ENCODE measurements at places on chromosomes 16 and 17. TPM values are rescaled to one million over a fixed set of nuclear protein-coding genes. Genes with fewer than 3 reads are reported as not detected.

DNA sequence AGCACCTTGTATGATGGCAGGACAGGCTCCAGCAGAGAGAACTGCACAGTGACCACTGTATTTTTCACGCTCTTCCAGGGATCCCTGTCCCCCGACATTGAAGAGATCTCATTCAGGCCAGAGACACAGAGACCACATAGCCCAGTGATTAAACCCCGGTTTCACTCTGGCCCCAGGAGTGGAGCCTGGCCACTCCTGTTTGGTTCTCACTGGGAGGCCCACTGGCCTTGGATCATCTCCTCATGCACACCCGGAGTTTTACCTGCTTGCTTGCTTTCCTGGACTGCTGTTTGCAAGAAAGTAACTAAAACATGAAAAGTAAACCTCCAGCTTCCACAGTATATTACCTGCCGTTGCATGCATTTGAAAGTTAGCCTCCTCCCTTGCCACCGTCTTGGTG, 13.2 kb upstream of the CLEC18C start:
- H3K4me3 ChIP-seq = no peak overlapping the region
- H3K4me1 ChIP-seq = peaks cover 8% of the 10 kb centered on the region
- no peaks in the 10 kb centered on the region for H3K27me3 ChIP-seq
- peak; percentile 41 for DNase-seq
- H3K27ac ChIP-seq = no peak overlapping the region

- DNase-seq = peak; percentile 44
- H3K27me3 ChIP-seq = peaks cover 41% of the 10 kb centered on the region
- no peaks in the 10 kb centered on the region for H3K36me3 ChIP-seq
- H3K27ac ChIP-seq = no peak overlapping the region
Observed at GRCh38 chr17:1212946-1213345, 33.2 kb upstream of the ABR start.

DNA sequence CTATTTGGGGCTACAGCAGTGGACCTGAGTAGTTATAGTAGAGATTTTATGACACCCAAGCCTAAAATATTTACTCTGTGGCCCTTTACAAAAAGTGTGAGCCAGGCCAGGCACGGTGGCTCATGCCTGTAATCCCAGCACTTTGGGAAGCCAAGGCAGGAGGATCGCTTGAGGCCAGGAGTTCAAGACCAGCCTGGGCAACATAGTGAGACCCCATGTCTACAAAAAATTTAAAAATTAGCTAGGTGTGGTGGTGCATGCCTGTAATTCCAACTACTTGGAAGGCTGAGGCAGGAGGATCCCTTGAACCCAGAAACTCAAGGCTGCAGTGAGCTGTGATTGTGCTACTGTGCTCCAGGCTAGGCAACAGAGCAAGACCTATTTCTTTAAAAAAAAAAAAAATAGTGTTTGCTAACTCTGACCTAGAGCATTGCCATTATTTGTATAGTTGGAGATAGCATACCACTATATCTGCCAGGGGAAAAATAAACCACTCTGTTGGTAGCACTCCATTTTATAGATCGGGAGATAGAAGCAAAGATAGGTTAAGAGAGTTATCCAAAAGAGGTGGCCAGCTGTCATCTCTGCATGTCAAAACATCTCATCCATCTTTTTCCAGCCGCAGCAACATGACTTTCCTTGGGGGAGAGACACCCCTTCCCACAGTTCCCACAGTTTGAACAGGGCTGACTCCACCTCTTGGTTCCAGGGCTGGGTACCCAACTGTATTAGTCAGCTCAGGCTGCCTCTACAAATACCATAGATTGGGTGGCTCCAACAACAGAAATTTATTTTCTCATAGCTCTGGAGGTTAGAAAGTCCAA, 3.0 kb upstream of the ITPRIPL2 start:
- no peak for DNase-seq
- H3K27ac ChIP-seq = no peak overlapping the region
- H3K27me3 ChIP-seq = no peaks in the 10 kb centered on the region
- peaks cover 8% of the 10 kb centered on the region for H3K36me3 ChIP-seq

DNA sequence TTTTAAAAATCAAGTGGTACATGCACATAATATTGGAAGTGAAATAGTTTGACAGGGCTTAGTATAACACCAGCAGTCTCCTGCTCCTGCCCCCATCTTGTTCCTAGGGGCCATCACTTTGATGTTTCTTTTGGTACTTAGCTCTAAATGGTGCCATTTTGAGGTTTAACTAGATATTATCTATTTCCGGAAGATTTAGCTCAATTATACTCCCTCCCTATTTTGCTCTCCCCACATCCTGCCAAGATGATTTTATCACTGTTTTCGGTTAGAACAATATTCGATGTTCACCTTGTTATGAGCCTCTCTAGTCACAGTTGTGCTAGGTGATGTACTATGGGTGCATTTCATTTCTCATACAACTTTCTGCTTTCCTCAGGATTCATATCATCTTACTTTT, 20.0 kb upstream of the SLC35G3 start:
- H3K4me1 ChIP-seq = no peaks in the 10 kb centered on the region
- no peak overlapping the region for H3K4me3 ChIP-seq
- DNase-seq = no peak
- no peak overlapping the region for H3K27ac ChIP-seq

DNA sequence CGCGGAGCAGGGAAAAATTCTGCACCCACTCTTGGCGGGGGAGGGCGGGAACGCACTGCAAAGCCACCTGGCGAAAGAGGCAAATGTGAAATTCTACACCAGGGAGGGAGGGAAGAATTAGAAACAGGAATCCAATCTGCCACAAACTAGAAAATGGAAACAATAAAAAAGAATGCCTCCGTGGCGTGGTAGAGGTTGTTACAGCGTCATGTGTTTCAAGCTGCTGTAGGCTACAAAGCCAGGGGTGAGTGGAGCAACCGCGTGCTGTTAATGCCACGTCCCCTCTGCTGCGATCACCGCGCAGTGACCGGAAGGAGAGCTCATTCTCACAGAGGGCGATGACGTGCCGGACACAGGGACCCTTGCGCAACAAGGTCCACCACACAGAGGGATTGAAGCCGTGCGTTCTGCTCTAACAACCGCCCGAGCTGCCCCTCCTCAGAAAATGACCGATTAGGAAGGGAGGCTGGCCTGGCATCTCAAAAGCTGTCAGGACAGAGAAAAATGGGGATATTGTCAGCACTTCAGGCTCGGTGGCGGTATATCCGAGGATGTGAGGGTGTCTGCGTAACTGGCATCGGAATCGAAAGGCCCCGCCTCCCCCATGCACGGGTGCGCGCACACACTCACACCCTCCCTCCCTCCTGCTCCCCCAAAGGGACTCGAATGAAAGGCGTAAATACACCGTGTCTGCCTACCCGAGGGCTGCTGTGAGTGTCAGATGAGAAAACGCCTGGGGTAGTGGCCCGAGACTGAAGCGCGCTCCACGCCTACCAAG, 70.8 kb upstream of the TNRC6C start:
- peak overlapping the region; percentile 63 for H3K27ac ChIP-seq
- no peaks in the 10 kb centered on the region for H3K36me3 ChIP-seq
- H3K27me3 ChIP-seq = peaks cover 34% of the 10 kb centered on the region
- H3K4me3 ChIP-seq = peak overlapping the region; percentile 74
- DNase-seq = peak; percentile 95
- peaks cover 13% of the 10 kb centered on the region for H3K4me1 ChIP-seq

DNA sequence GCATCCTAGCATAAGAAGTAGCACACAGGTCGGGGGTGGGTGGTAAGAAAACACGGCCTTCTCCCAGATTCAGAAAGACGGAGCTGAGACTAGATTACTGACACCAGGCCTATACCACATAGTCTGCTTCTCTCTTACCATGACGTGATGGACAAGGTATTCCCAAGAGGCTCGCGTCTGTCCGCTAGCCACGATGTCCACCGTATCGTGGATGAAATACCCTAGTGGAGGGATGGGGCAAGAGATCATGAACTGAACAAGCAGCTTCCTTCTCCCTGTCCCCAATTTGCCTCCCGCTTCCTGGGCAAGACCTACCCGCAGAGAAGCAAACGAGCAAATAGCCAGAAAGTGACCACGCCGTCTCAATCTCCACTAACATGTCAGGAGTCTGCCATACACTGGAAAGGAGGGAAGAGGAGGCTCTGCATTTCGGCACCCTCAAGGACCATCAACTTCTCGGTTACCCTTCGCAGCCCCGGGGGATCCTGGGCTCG, 820 bp downstream of the TLCD1 start:
- peak; percentile 92 for DNase-seq
- peak overlapping the region; percentile 78 for H3K4me3 ChIP-seq
- peak overlapping the region; percentile 14 for H3K27ac ChIP-seq
- H3K36me3 ChIP-seq = peaks cover 44% of the 10 kb centered on the region
- H3K27me3 ChIP-seq = no peaks in the 10 kb centered on the region

DNA sequence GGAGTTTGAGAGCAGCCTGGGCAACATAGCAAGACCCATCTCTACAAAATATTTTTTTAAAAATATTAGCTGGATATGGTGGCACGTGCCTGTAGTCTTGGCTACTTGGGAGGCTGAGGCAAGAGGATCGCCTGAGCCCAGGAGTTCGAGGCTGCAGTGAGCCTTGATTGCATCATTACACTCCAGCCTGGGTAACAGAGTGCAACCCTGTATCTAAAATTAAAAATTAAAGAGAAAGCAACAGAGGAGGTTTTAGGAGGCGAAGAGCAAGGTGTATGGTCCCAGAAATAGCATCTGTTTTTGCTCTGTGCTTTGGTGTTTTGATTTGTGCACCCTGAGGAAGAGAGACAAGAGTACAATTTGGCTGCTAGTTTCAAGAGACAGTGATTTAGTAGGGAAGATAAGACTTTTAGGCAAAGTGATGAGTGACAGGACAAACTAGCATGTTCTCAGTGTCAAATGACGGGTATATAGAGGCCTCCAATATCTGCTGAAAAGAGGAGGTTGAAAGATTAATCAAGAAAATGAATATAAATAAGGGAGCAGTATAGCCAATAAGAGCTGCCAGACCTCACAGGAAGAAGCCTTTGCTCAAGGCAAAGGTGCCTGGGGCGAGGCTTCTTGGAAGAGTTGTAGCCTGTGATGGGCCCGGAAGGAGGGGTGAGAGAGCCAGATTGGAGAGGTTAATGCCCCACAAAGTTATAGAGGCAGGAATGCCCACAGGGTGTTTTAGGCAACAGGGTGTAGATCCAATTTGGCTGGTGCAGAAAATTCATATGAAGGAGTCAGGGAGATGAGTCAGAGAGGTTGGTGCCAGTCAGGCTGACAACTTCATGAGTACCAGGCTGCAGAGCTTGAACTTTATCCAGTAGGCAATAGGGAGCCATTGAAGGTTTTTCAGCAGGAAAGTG, 11.4 kb downstream of the HLF start:
- no peak overlapping the region for H3K4me3 ChIP-seq
- H3K4me1 ChIP-seq = peaks cover 13% of the 10 kb centered on the region
- no peak for DNase-seq
- no peaks in the 10 kb centered on the region for H3K36me3 ChIP-seq

Gene CD300LG
- total RNA-seq = not detected

GRCh38 chr16:3459401-3460090, 16.1 kb downstream of the NAA60 start:
- no peaks in the 10 kb centered on the region for H3K36me3 ChIP-seq
- peak; percentile 58 for DNase-seq
- H3K27me3 ChIP-seq = no peaks in the 10 kb centered on the region
- H3K4me1 ChIP-seq = peaks cover 20% of the 10 kb centered on the region

Gene NLRP1
- 33.0 TPM for total RNA-seq

Gene FLII
- 212 TPM for total RNA-seq

GRCh38 chr17:35312790-35313711, 60.4 kb downstream of the SLFN11 start:
- peak; percentile 90 for DNase-seq
- no peak overlapping the region for H3K4me3 ChIP-seq
- H3K27ac ChIP-seq = no peak overlapping the region
- H3K4me1 ChIP-seq = peaks cover 19% of the 10 kb centered on the region

DNA sequence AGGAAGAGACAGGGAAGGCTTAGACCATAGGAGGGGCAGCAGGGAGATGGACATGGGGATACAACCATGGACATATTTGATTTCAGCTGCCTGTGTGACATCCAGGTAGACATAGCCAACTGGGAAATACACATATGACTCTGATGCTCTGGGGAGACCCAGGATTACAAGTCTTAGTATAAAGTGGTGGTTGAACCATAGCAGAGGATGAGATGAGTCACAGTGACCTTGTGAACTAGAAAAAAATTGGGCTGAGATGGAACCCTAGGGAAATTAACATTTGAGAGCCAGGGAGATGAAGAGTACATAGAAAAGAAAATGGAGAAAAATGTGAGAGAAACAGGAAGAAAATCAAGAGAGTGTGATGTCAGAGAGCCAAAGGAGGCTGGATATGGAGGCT, 10.2 kb downstream of the MARCHF10 start:
- no peaks in the 10 kb centered on the region for H3K27me3 ChIP-seq
- DNase-seq = peak; percentile 83
- H3K4me3 ChIP-seq = no peak overlapping the region
- no peaks in the 10 kb centered on the region for H3K36me3 ChIP-seq

Gene TBC1D26
- under 0.01 TPM for total RNA-seq

Gene KRTAP4-5
- not detected for total RNA-seq

Gene P2RX1
- total RNA-seq = not detected

DNA sequence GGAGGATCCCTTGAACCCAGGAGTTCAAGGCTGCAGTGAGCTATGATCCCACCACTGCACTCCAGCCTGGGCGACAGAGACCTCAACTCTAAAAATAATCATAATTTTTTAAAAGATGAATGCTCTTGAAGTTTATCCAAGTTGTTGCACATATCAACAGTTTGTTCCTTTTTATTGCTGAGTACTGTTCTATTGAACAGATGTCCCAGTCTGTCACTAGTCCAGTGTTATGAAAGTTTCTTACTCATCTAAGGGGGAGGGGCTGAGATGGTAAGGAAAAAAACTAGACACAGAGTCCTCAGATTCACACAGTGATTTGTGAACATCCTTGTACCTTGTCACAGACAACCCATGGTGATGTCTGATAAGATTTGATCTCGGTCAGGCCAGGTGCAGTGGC, 3.9 kb downstream of the ACAP1 start:
- H3K4me1 ChIP-seq = no peaks in the 10 kb centered on the region
- H3K27ac ChIP-seq = no peak overlapping the region
- H3K27me3 ChIP-seq = peaks cover 50% of the 10 kb centered on the region

DNA sequence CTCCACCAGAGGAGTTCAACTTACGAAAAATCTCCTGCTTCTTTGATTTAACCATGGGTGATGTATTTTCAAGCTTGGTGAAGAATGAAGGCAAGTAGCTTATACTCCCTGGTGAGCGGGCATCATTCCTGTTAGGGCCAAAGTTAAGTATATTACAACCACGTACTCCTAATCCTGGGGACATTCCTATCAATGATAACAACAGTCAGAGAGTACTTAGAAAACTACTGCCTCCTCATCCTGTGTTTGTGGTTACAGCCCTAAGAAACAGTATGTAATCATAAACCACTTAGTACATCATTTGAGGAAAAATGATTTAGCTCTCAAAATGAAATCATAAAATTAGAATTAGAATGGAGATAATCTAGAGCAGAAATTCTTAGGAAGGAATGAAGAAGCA, 47.3 kb downstream of the TTC19 start:
- no peak for DNase-seq
- H3K27ac ChIP-seq = no peak overlapping the region
- H3K36me3 ChIP-seq = peaks cover 59% of the 10 kb centered on the region
- no peak overlapping the region for H3K4me3 ChIP-seq
- no peaks in the 10 kb centered on the region for H3K4me1 ChIP-seq
- H3K27me3 ChIP-seq = no peaks in the 10 kb centered on the region

DNA sequence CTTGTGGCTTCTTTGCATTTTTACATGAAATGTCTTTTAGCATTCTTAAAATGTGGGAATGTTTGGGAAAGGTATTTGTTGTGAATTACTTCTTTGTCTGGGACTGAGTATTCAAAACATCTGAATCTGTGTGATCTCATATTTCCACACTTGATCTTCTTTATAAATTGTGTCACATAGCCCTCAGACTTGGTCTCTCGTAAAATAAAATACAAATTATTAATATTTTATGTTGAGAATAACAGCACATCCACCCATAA, 81.9 kb downstream of the TUBD1 start:
- peaks cover 35% of the 10 kb centered on the region for H3K4me1 ChIP-seq
- no peak for DNase-seq
- H3K27ac ChIP-seq = peak overlapping the region; percentile 2
- H3K4me3 ChIP-seq = no peak overlapping the region

Gene RASL10B
- 2.7 TPM for total RNA-seq

Gene CRHR1
- not detected for total RNA-seq
